ENCODE measurements at places on chromosomes 7 and 10.

GRCh38 chr10:101219139-101219945 lies 9.9 kb downstream of the LBX1 start:
- DNase-seq: no peak

GRCh38 chr10:129844216-129844766 lies 119.8 kb downstream of the EBF3 start:
- DNase-seq: no peak

GRCh38 chr10:97102441-97102840 lies 83.3 kb downstream of the SLIT1 start:
- no peak for DNase-seq

DNA sequence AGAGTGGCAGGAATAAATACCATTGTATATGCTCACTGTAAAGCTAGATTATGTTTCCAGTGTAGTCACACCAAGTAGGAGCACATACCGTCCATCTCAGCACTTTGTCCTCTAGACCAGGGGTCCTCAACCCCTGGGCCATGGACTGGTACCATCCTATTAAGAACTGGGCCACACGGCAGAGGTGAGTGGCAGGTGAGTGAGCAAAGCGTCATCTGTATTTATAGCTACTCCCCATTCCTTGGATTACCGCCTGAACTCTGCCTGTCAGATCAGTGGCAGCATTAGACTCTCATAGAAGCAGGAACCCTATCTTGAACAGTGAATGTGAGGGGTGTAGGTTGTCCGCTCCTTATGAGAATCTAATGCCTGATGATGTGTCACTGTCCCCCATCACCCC lies 735.3 kb downstream of the MAGI2 start:
- DNase-seq: no peak

- peak; percentile 10 for DNase-seq
Measured at GRCh38 chr10:86362586-86363183, 3.9 kb downstream of the GRID1 start.

GRCh38 chr7:55006499-55006898 lies 12.3 kb upstream of the EGFR start:
- no peak for DNase-seq

GRCh38 chr10:119447823-119448546 lies 94.5 kb downstream of the RGS10 start:
- no peak for DNase-seq

- DNase-seq: no peak
Measured at GRCh38 chr7:99791021-99791420, 7.0 kb upstream of the CYP3A4 start.

DNA sequence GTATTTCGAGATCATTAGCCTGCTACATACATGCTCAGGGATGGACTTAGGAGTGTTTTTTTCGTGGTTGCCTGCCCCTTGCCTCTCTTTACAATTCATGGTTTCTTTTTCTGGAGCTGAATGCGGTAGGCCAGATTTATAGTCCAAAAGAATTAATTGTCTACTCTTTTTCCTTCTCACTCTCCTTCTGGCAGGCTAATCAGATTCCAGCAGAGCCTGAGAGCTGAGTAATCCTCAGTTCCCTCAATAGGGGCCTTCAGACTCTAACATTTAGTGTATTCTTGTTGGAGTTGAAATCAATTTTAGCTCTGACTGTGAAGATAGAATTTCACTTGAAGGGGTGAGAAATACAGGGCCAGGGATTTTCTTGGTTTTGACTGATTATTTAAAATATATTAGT lies 16.4 kb downstream of the SORCS3 start:
- DNase-seq: no peak

- no peak for DNase-seq
Measured at GRCh38 chr10:110686047-110686446, 41.9 kb downstream of the RBM20 start.

GRCh38 chr7:6256677-6257535 lies 15.5 kb downstream of the CYTH3 start:
- no peak for DNase-seq

DNA sequence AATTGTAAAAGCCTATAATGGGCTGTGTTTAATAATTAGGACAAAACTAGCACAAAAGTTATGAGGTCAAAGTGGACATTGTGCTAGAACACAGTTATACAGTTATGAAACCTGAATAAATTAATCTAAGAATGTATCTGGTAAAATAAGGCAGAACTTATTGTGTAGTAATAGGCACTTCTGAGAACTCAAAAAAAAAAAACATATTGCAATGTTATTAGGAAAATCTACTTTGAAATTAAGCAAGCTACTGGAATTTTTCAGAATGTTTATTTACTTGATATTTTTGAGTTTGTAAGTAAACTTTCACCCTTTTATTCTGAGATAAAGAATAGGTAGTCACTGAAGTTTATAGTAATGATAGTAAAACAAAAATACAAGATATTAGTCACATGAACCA lies 135.8 kb upstream of the ABCB5 start:
- no peak for DNase-seq

Measured in omental fat pad (tissue), 4 donors.